ENCODE measurements at places on chromosomes 12 and 14. TPM values are rescaled to one million over a fixed set of nuclear protein-coding genes. Genes with fewer than 3 reads are reported as not detected.

GRCh38 chr14:92653162-92653651 is 95.2 kb downstream of the LGMN start:
- H3K36me3 ChIP-seq = no peaks in the 10 kb centered on the region
- no peaks in the 10 kb centered on the region for H3K27me3 ChIP-seq
- DNase-seq = no peak
- H3K27ac ChIP-seq = no peak overlapping the region
- no peaks in the 10 kb centered on the region for H3K4me1 ChIP-seq

GRCh38 chr12:124792961-124793441 is 70.7 kb downstream of the SCARB1 start:
- H3K4me1 ChIP-seq = no peaks in the 10 kb centered on the region
- no peak for DNase-seq

GRCh38 chr14:23483236-23483854 is 13.8 kb downstream of the NGDN start:
- H3K4me3 ChIP-seq = no peak overlapping the region
- no peak for DNase-seq
- H3K36me3 ChIP-seq = peaks cover 8% of the 10 kb centered on the region

- H3K36me3 ChIP-seq = no peaks in the 10 kb centered on the region
- no peaks in the 10 kb centered on the region for H3K4me1 ChIP-seq
- no peaks in the 10 kb centered on the region for H3K27me3 ChIP-seq
- H3K4me3 ChIP-seq = no peak overlapping the region
Measured at GRCh38 chr14:22549981-22550673, 38.9 kb downstream of the DAD1 start.

- peaks cover 28% of the 10 kb centered on the region for H3K27me3 ChIP-seq
- no peaks in the 10 kb centered on the region for H3K4me1 ChIP-seq
- H3K36me3 ChIP-seq = no peaks in the 10 kb centered on the region
- no peak overlapping the region for H3K4me3 ChIP-seq
- no peak overlapping the region for H3K27ac ChIP-seq
Measured at GRCh38 chr12:54564768-54565167, 15.4 kb downstream of the PDE1B start.

DNA sequence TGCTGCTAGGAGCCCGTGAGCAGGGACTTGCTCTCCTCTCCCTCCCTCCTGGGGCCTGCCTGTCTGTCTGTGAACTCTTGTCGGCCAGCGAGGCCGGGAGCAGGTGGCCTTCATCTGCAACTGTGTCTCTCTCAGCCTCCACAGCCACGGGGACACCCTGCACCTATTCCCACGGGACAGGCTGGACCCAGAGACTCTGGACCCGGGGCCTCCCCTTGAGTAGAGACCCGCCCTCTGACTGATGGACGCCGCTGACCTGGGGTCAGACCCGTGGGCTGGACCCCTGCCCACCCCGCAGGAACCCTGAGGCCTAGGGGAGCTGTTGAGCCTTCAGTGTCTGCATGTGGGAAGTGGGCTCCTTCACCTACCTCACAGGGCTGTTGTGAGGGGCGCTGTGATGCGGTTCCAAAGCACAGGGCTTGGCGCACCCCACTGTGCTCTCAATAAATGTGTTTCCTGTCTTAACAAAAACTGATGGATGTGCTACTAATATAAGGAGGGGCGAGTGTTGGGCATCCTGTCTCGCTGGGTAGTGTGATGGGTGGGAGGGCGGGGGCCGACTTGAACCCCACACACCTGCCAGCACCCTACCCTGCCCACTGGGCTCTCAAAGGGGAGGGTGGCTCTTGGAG is 34.8 kb downstream of the MEG3 start:
- H3K4me3 ChIP-seq = no peak overlapping the region
- no peaks in the 10 kb centered on the region for H3K27me3 ChIP-seq
- H3K4me1 ChIP-seq = no peaks in the 10 kb centered on the region
- DNase-seq = no peak

GRCh38 chr12:105805730-105806399 is 332.9 kb downstream of the NUAK1 start:
- no peaks in the 10 kb centered on the region for H3K4me1 ChIP-seq
- no peak overlapping the region for H3K27ac ChIP-seq
- no peaks in the 10 kb centered on the region for H3K27me3 ChIP-seq
- no peak overlapping the region for H3K4me3 ChIP-seq
- no peak for DNase-seq

The TAS2R7 gene
- total RNA-seq = not detected

The MGAT4C gene
- not detected for total RNA-seq

The MYL6B gene
- total RNA-seq = 94.3 TPM

The GYS2 gene
- total RNA-seq = not detected

The MFAP5 gene
- not detected for total RNA-seq

The CCDC197 gene
- total RNA-seq = not detected

The TRIM9 gene
- 4.6 TPM for total RNA-seq

The TNS2 gene
- 25.7 TPM for total RNA-seq

The OAS1 gene
- total RNA-seq = 0.64 TPM

Measured in HCT116 (cell line).